GM12865 (cell line): ENCODE measurements at places on chromosomes 16 and 17.

DNA sequence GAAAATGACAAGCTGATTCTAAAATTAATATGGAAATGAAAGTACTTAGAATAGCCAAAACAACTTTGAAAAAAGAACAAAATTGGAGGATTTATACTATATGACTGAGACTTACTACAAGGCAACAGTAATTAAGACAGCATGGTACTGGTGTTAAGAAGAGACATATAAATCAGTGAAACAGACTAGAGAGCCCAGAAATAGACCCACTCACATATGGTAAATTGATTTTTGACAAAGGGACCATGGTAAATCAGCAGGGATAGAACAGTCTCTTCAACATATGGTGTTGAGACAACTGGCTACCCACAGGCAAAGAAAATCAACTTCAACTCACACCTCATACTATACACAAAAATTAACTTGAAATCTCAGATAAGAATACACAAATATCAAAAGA is 12.9 kb downstream of the CMC2 start:
- no peak for DNase-seq

DNA sequence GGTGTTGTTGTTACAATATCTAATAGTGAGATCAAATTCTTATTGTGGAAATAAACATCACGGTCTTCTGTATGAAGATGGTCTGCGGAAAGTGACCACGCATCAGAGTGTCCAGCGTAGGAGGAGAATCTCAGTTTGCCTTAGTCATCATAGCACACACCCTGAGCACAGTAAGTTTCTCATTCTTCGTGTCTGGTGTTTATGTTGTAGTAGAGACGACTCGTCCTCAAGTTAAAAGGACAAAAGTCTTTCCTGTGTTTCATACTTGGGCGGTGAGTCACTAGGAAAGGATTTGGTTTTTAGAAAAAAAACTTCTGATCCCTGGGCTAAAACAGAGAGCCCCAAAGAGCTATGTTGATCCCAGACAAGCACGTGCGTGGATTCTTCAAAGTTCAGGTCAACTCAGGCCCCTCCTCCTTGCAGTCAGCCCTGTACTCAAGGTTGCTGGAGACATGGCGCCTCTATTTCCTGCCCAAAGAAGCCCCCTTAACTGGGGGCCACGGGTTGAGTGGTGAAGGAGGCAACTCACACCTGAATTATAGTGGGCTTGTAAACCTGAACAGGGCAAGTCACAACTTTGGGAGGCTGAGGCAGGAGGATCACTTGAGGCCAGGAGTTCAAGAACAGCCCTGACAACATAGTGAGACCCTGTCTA is 170.4 kb downstream of the ZFHX3 start:
- no peak for DNase-seq

DNA sequence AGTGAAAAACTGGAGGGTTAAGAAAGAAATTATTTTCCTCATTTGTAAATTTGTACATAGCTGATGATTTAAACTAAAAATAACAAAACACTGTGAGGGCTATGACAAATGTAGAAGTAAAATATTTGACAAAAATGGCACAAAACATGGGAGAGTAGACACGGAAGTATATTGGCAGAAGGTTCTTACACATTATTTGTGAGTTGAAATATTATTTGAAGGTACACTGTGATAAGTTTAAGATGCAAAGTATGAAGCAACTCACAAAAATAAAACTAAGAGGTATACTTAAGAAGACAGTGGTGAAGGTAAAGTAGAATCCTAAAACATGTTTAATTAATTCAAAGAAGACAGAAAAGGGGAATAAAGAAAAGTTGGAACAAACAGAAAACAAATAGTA is 34.6 kb downstream of the BRIP1 start:
- DNase-seq: no peak

DNA sequence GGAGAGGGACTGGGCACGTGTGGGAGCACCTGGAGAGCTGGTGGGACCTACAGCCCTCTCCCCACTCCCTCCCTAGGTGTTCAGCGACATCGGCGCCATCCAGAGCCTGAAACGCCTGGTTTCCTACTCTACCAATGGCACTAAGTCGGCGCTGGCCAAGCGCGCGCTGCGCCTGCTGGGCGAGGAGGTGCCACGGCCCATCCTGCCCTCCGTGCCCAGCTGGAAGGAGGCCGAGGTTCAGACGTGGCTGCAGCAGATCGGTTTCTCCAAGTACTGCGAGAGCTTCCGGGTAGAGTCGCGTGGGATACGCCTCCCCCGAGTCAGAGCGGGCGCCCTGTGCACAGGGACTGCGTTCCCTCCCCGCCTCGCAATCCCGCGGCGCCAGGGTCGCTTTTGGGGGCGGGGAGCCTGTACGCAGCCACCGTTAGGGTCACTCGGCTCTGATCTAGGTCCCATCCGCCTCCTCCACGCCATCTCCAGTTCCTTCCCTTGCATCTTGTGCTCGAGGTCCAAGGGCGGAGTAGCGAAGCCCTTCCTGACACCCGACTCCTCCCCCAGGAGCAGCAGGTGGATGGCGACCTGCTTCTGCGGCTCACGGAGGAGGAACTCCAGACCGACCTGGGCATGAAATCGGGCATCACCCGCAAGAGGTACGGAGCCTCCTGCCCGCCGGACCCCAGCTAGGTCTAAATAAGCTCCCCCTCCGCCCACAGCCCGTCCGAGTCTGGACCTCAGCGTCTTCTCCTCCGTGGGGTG is 13.0 kb downstream of the SARM1 start:
- no peak for DNase-seq

GRCh38 chr17:74001145-74001544 is 202.3 kb upstream of the RPL38 start:
- DNase-seq: no peak

DNA sequence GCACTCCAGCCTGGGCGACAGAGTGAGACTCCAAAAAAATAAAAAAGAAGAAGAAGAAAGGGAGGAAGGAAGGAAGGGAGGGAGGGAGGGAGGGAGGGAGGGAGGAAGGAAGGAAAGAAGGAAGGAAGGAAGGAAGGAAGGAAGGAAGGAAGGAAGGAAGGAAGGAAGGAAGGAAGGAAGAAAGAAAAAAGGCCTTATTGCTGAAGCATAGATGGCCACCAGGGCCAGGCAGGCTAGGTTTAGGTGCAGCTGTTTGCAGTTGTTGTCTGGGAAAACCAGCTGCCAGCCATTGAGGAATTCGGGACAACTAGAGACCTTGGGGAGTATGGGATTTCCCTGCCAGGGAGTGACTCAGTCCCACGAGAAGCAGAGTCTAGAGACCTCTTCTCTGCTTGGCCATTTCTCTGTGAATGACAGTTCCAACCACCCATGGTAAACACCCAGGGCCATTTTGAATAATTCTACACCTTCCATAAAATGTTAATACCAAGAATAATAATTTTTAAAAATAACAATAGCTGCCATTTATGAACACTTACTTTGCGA is 31.0 kb downstream of the SCNN1B start:
- no peak for DNase-seq

GRCh38 chr16:86257546-86257945 is 252.8 kb upstream of the FOXF1 start:
- no peak for DNase-seq

DNA sequence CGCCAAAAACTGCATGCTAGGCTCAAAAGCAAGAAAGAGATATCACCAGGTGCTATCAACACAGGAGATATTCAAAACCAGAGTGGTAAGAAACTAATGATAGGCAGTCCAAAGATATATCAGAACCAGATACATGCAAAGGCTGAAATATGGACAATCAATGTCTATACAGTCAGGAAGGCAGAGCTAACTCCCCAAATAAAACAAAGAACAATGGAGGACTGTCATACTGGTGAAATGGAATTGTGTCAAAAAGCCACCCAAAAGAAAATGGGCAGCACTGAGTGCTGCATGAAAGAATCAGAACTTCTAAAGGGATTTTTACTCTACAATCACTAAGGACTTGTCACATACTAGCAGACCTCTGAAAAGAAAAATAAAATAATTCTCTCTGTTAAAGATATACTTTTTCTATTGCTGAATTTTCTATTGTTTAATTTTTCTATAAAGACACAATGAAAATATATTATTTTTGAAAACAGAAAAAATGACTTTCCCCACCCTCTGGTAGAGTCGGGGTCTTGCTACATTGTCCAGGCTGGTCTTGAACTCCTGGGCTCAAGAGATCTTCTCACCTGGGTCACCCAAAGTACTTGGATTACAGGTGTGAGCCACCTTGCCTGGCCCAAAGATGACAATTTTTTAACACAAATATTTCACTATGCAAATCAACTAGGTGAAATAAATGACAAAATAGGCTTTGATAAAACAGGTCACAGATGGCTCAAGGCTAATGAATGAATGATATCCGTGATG is 98.2 kb downstream of the USP32 start:
- no peak for DNase-seq

GRCh38 chr16:65662256-65662655 is 540.4 kb upstream of the CDH11 start:
- no peak for DNase-seq

DNA sequence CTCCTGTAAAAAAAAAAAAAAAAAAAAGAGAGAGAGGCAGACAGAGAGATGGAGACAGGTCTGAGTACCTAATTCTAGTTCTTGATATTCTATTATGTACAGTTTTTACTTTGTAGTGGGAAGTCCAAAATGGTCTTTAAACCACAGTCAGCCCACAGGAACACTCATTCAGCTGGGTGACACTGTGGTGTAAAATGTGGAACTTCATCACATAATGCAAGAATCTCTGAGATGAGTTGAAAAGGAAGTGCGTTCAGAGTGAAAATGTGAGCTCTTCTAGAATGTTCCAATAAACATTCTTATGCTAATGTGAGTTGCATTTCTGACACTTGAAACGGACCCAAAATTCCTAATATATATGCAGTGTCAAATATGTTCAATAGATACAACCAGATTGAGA is 972.1 kb downstream of the CDH11 start:
- DNase-seq: no peak

DNA sequence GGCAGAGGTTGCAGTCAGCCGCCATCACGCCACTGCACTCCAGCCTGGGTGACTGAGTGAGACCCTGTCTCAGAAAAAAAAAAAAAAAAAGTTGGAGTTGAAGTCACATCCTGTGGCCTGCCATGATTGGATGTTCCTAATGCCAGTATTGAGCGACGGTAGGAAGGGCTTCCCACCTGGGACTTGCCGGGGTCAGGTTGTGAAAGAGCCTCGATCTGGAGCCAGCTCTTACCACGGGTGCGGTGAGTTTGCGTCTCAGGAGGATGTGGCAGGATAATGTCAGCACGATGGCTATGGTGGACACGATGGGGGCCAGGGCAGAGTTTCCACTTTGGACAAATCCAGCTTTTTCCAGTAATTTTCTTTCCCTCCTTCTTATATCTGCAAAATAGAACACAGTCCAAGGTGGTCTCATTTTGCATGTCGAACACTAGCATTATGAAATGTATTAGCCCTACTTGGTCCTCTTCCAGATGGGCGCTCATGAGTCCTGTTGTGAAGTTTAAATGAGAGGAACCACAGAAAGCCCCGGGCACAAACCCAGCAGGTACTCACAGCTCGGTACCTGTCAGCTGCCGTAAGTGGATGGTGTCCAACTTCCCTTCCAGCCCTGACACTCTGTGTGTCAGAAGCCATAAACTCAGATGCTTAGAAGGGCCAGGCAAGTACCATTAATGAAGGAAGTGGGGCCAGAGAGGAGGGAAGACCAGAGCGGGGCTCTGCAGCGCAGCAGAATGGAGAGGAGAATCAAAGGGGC is 22.2 kb downstream of the ABCC12 start:
- DNase-seq: no peak

DNA sequence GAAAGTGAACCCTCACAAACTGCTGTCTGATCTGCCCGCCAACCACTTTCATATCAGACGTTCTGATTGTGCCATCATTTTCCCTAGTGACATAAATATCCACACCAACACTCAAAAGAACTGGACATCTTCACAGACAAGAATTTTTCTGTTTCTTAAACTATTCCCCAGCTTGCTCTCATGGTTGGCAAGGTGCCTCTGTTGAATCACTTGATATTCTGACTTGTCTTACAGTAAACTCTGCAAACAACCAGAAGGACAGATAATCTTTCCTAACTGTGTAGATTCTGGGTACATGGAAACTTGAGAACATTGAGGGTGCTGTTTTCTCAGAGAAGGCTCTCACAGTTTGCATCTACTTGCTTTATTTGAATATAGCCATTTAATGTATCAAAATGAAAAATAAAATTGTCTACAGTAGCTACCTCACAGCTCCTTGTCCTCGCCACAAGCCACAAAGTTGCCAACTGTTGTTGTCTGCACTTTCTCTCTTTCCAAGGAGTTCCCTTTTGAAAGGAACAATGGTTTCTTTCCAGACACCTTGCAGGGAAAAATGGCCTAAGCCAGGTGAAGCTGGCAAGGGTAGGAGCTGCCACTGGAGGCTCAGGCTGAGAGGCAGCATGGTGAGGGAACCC is 46.0 kb upstream of the ADAMTS18 start:
- DNase-seq: no peak

DNA sequence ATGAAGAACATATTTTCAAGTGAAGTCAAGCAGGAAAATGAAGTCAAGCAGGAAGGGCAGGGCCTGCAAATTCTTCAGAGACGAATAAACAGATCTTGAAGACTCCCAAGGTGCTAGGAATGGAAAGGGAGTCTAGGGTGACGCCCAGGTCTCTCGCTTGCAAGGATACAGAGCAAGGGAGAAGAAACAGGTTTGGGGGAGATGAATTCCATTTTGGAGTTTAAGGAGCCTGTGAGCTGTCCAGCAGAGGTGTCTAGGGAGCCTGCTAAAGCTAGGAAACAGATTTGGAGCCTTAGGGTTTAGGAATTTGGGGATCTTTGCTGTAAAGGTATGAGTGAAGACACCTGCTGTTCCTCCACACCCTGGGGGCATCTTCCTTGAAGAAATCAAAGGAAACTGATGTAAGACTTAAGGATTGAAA is 2.0 kb upstream of the UNKL start:
- DNase-seq: no peak

DNA sequence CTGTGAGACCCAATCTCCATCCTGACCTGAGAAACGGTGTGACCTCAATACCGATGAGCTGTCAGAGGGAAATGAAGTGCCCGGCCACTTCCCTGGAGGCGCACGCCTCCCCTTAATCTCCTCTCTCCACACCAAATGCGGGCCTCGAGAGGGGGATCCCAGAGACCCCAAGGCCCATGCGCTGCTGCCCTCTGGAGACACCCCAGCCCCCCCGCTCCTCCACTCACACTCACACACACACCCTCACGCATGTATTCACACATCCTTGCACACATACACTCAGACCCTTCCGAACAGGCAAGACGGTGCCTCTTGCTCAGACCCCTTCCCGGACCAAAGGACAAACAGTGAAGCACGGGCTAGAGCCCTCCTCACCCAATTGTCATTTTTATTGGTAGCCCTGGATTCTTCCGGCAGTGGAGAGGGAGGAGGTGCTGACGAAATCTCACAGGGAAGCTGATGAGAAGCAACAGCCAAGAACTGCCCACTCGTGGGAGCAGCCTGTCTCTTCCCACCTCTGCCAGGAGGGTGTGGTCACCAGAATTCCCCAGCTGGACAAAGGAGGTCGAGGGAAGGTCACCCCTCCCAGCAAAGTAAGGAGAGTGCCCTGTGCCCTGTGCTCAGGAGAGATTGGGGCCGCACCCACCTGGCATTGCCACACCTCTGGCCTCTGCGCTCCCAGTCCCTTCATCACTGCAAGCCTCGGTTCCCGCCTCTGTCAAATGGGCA is 136.0 kb upstream of the TNRC6C start:
- no peak for DNase-seq

- DNase-seq: no peak
Observed at GRCh38 chr17:17877529-17878358, 41.0 kb upstream of the SREBF1 start.
